BJ (cell line): ENCODE measurements at places on chromosomes 5 and 9. TPM values are rescaled to one million over a fixed set of nuclear protein-coding genes. Genes with fewer than 3 reads are reported as not detected.
A peak's percentile ranks its signal among the peaks of the same experiment; 100 is the strongest.

GRCh38 chr5:29894668-29895067 lies 1298.8 kb upstream of the CDH6 start:
- DNase-seq: no peak

DNA sequence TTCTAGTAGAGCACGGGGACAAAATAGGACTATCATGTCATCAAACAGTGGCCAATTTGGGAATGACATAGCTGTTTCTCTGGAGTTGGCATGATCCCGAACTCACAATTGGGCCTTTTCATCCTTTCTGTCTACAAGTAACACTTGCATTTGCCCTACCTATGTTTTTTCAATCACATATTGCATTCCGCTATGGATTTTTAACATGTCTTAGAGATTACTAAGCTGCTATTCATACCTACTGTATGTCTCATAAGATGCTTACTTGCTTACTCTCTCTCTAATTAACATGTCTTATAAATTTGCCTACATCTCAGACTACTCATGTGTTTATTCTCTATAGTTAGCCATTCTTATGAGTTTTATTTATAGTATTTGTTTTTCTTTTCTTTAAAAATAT lies 341.2 kb upstream of the CTNND2 start:
- DNase-seq: no peak

- DNase-seq: no peak
Observed at GRCh38 chr5:66553368-66553912, 42.8 kb upstream of the MAST4 start.

GRCh38 chr9:3569529-3569928 lies 43.7 kb upstream of the RFX3 start:
- DNase-seq: no peak

GRCh38 chr5:146484714-146485391 lies 31.1 kb downstream of the GPR151 start:
- DNase-seq: no peak

GRCh38 chr5:73431204-73431851 lies 17.2 kb downstream of the FOXD1 start:
- no peak for DNase-seq

DNA sequence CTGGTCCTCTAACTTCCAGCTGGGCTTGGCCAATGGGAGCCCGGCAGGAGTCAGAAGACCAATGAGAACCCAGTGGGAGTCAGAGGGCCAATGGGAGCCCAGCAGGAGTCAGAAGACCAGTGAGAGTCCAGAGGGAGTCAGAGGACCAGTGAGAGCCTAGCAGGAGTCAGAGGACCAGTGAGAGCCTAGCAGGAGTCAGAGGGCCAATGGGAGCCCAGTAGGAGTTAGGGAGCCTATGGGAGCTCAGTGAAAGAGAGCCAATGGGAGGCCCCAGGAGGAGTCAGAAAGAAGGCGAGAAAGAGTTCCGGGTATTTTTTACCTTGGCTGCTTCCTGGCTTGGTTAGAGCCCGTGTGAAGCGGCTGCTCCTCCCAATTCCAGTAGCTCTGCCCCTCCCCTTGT lies 191.0 kb downstream of the GABBR2 start:
- DNase-seq: no peak

DNA sequence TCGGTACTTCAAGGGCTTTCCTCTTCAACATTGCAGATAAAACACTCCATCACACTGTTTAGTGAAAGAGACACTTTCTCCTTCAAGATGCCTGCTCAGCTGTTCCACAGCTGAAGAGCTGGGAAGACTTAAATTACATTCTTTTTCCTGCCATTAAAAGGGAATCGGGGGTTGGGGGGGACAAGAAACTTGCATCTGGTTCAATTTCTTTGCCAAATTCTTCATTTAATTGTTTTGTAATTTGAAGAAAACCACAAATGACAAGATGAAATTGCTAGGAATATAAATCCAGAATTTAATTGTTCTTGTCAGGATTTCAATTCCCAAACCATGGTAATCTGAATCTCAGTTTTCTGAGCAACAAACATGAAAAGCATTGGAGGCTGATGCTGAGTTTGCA lies 478.3 kb downstream of the EBF1 start:
- DNase-seq: no peak

- DNase-seq: no peak
Observed at GRCh38 chr5:92548346-92548745, 1032.7 kb downstream of the NR2F1-AS1 start.

DNA sequence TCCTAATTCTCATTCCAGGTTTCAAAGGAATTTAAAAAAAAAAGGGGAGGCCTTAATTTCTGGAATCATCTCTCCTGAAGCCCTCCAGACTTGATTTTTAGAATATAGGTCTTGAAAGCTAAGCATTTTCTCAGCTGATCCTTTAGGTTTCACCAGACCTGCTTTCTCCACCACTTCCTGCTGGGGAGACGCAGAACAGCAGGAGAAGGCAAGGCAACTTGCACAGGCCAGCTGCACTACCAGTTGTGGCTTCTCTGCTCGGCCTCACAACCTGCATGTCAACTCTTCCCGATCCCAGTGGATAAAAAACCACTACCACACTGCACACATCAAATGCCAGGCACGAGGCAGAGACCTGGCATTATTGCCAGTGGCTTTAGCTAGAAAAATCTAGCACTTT lies 119.8 kb downstream of the SIL1 start:
- no peak for DNase-seq

- DNase-seq: no peak
Observed at GRCh38 chr5:180990882-180991242, 2.2 kb downstream of the BTNL3 start.

DNA sequence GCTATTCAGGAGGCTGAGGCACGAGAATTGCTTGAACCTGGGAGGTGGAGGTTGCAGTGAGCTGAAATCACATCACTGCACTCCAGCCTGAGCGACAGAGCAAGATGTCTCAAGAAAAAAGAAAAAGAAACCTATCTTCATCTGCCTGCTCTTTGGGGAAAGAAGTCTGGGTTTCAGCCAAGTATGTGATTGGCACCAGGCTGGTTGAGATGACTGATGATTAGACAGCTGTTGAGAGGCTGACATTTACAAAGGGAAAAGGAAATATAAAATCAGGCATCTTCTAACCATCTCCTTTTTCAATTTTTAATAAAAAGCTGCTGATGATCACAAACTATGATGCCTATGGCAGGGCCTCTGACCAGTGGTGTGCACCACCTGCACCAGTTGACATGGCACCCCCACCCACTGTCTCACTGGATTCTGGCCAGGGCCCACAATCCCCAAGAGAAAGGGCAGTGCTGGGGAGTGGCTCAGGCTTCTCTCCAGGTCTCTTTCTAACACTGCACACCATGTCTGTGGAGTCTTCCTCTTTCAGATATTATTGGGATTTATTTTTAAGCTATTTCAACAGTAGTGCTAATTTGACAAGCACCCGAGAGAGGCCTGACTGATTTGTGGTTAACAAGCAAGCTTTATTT lies 17.2 kb upstream of the C5orf15 start:
- DNase-seq: no peak

DNA sequence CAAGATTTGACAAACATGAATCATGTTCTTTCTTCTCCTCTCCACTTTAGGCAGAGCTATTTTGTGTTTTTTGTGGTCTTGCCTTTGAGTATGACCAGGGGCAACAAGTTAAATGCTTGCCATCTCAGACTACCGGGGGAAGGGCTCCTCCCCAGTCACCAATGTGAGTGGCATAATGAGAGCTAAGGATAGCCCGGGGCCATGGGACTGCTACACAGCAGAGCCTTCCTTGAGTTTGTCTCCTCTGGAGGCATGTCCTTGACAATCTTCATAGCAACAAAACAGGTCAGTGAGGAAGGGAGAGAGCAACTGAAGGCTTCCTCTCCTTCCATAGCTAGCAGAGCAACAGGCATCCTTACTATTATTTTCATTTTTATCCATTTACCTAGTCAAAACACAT lies 299.3 kb downstream of the ENC1 start:
- DNase-seq: no peak

DNA sequence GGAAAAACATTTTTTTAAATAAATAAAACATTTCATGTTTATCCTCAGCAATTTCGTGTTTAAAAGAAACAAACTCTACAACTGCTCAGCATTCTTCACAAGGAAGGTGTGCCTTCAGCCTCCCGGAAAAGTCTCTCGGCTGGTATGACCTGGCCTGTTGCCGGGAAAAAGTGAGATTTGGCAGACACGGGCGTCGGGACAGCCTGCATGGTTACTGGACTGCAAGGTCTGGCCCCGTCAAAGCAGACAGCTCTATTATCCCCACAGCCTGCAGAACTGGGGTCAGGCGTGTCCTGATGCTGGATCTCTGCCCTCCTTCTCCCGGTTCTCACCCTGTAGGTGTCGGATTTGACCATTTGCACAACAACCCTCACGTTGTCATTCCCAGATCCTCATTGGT lies 120.3 kb upstream of the SPATA31C2 start:
- DNase-seq: no peak

DNA sequence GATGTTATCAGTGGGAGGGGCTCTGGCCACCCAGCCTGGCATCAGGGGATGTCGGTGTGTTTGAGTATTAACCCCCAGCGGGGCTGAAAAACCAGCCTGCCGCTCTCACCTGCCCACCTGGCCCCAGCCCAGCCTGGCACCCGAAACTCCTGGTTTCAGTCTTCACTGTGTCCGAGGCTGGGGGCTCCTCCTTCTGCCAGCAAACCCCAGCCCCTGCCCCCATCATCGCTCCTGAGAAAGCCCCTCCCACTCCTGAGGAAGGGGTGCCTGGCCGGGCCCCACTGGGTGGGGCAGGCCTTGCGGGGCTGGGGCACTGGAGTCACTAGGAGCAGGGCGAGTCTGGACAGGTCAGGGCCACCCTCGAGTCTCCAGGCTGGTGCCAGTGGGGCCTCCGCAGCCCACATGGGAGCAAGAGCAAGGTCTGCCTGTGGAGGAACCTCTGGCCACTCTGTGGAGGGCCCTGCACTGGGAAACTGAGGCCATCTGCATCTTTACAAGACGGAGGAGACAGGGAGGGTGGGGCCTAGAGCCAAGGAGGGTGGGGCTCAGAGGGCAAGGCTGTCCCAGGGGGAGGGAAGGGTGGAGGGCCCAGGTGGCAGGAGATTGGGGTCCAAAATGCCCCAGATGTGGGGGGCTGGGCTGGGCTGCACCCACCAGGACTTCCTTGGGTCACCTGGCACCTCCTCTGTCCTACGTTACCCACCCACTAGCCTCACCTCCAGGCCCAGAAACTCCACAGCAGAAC lies 51.5 kb upstream of the NOTCH1 start:
- no peak for DNase-seq

- DNase-seq: no peak
Observed at GRCh38 chr9:6902423-6902822, 144.7 kb downstream of the KDM4C start.

- DNase-seq: no peak
Observed at GRCh38 chr5:169772688-169773087, 135.6 kb downstream of the DOCK2 start.

GRCh38 chr5:96037128-96037527 lies 75.5 kb upstream of the ELL2 start:
- no peak for DNase-seq

DNA sequence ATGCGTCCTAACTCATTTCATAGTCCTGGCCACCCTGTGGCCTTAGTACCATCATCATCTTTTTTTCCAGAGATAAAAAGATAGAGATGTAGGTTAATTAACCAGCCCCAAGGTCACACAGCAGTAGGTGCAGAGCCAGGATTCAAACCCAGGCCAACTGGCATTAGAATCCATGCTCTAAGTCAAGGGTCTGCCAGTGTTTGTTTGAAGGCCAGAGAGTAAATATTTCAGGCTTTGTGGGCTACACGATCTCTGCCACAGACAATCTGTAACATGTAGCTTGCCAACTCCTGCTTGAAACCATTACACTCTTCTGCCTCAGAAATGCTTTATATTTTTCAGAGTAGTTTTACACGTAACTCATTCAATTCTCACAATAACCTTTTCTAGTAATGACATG lies 119.6 kb downstream of the EFNA5 start:
- no peak for DNase-seq

- no peak for DNase-seq
Observed at GRCh38 chr5:111933086-111933485, 176.1 kb upstream of the NREP start.

GRCh38 chr5:44189255-44189654 lies 200.0 kb downstream of the FGF10 start:
- DNase-seq: no peak

DNA sequence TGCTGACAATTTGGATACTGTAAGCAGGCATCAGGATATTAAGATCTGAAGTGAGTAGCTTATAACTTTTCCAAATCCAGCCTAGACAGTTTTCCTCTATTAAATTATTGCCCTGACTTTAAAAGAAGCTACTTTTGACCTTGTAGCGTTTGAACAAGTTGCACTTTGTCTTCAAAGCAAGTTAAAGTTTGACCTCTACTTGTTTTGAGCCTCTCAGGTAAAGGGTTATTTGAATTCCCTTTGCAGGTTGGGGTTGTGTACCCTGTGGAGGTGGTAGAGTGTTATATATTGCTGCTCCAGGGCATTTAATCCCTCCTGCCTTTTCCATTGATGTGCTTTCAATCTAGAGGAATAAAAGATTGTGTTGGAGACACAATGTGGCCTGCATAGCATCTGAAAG lies 30.1 kb downstream of the FXN start:
- no peak for DNase-seq

- no peak for DNase-seq
Observed at GRCh38 chr5:109230369-109230768, 179.4 kb downstream of the PJA2 start.

- no peak for DNase-seq
Observed at GRCh38 chr5:178786417-178786816, 56.0 kb upstream of the ZNF354A start.

DNA sequence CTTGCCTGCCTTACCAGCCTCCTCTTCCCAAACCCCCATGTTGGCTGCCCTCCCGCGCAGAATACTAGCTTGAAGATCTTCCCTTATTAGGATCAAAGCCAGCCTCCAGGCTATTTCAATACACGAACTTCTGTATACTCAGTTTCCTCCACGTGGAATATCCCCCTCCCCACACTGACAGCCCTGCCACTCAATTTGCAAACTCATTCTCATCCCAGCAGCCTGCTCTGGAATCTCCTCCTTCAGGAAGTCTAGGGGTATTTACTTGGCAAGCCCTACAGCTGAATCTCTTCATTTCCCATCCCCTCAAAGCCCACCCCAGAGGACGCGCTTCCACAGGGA lies 157.0 kb upstream of the SMIM23 start:
- no peak for DNase-seq

GRCh38 chr5:4579679-4580078 lies 560.5 kb upstream of the ADAMTS16 start:
- DNase-seq: no peak

- no peak for DNase-seq
Observed at GRCh38 chr9:124278054-124278540, 20.3 kb downstream of the NEK6 start.

GRCh38 chr9:81408951-81409350 lies 280.4 kb downstream of the TLE1 start:
- DNase-seq: no peak

- DNase-seq: no peak
Observed at GRCh38 chr5:123950701-123951581, 439.0 kb downstream of the CSNK1G3 start.

GRCh38 chr5:96880444-96881164 lies 4.3 kb downstream of the ERAP2 start:
- DNase-seq: peak; percentile 13

Gene NFIB
- 0.25 and 0.47 TPM in 2 replicates for polyA plus RNA-seq

Gene FOXD4
- 0.12 and 0.17 TPM in 2 replicates for polyA plus RNA-seq

Gene CTNND2
- polyA plus RNA-seq: not detected in 2 replicates

Gene CDKN2A
- 15.2 and 20.0 TPM in 2 replicates for polyA plus RNA-seq

Gene TPPP
- 0.07 and 0.09 TPM in 2 replicates for polyA plus RNA-seq

Gene SPATA31A5
- not detected in 2 replicates for polyA plus RNA-seq

Gene SPATA31D4
- polyA plus RNA-seq: not detected in 2 replicates

Gene MTRR
- 58.6 and 65.4 TPM in 2 replicates for polyA plus RNA-seq
